ENCODE measurements at places on chromosomes 5 and 9.
A peak's percentile ranks its signal among the peaks of the same experiment; 100 is the strongest.

GRCh38 chr5:38555354-38556087 lies 925 bp downstream of the LIFR start:
- no peak for DNase-seq

DNA sequence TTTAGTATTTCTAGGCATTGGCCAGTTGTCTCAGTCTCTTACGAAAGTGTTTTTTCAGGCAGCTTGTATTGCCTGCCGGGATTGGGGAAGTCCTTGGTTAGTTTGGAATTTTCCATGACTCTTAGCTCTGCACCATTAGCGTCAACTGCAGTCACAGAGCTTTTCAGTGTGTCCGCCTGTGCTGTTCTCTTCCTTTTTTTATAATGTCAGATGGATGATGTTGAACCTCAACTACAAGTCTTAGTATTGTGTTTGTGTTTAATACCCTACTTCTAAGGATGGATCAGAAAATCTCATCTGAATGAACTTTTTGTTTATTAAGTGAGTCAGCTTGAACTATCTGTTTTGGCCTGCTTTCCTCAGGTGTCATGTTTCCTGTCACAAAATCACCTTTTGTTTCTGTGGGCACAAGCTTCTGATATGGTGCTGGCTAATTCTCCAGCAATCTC lies 33.1 kb downstream of the ATP6V0E1 start:
- peak; percentile 62 for DNase-seq

DNA sequence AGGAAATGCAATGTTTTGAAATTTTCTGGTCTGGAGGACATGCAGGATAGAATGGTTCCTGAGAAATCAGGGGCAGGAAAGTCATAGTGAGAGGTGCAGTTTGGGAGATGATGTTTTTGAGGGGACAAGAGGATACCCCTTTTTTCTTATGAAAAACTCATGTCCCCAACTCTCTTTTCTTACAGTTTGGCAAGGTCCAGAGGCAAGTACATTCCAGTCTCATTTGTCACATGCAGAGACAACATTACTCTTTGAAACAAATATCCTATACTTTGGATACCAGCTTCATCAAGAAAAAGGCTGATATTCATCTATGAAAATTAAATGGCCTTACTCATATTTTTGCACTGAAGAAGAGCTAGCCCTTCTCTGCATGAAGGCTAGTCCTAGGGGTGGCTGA lies 48.2 kb downstream of the EQTN start:
- no peak for DNase-seq

GRCh38 chr5:138824924-138825863 lies 49.9 kb downstream of the LRRTM2 start:
- DNase-seq, result no peak

- no peak for DNase-seq
Measured at GRCh38 chr5:16461026-16461425, 4.6 kb downstream of the ZNF622 start.

- DNase-seq, result no peak
Measured at GRCh38 chr9:109094268-109094667, 25.5 kb downstream of the TMEM245 start.

DNA sequence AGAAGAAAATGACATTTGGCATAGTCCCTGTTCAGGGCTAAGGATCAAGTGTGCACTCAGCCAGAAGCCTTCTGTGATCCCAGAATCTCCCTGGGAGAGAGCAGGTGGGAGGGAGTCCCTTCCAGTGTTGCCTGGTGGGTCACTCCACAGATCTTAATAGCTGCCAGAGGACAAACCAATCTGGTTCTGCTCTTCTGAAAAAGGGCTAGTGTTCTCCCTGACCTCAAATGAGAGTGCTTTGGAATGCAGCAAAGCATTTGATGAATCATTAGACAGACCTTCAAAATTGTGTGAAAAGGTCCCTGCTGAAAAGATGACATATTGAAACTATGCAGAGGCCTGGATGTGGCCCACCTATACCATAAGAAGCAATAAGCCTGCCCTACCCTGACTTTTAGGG lies 339.7 kb downstream of the TMEM232 start:
- DNase-seq, result no peak

- no peak for DNase-seq
Measured at GRCh38 chr5:139422307-139422893, 16.9 kb downstream of the DNAJC18 start.

- DNase-seq, result no peak
Measured at GRCh38 chr9:266228-266627, 51.6 kb downstream of the DOCK8 start.

- no peak for DNase-seq
Measured at GRCh38 chr5:54772684-54773083, 212.7 kb downstream of the ESM1 start.

DNA sequence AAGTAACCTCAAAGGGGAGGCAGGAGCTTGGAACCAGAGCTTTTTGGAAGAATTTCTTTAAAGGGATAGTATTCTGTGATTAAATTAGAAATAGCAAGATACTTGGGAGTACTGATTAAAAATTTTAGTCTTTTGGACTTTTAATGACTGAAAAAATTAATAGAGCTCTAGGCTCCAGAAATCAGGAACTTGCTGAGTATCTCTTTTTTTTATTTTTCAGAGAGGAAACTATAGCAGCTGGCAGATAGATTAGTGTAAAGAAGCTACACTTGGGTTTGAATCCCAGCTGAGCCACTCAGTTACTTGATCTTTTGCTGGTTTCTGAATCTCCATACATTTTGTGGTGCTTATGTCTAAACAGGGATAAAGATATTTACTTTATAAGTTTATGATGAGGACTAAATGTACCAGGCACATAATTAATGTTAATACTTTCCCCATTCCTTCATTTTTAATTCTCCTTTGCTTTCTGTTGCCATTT lies 94.2 kb upstream of the TNC start:
- DNase-seq, result no peak

GRCh38 chr9:94903961-94904421 lies 177.5 kb downstream of the AOPEP start:
- no peak for DNase-seq

DNA sequence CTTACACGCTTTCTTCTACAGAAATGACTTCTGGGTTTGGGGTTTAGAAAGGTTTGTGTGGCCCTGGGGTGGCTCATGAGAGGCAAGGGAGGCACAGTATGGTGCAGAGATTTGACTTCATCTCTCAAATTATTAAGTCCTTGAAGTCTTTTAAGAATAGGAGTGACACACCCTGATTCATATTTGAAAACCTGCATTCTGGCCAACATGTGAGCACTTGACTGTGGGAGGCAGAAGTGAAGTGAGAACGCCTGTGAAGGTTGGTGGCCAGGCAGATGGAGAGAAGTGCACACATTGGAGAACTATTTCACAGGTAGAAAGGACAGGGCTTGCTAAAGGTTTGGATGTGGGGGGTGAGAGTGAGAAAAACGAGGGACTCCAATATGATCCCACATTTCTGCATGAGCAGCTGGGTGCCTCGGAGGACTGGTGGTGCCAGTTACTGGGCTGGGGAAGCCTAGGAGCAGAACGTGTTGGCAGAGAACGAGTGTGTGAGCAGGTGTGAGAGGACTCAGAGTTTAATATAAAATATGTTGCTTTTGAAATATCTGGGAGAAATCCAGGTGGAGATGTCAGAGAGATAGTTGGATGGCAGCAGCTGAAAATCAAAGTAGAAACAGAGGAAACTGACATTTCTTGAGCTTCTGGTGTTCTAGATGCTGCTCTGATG lies 240.0 kb upstream of the ADAMTSL1 start:
- no peak for DNase-seq

GRCh38 chr5:542319-543311 lies 18.4 kb upstream of the SLC9A3 start:
- DNase-seq, result no peak

- DNase-seq, result peak; percentile 64
Measured at GRCh38 chr5:1476181-1476966, 31.1 kb upstream of the SLC6A3 start.

DNA sequence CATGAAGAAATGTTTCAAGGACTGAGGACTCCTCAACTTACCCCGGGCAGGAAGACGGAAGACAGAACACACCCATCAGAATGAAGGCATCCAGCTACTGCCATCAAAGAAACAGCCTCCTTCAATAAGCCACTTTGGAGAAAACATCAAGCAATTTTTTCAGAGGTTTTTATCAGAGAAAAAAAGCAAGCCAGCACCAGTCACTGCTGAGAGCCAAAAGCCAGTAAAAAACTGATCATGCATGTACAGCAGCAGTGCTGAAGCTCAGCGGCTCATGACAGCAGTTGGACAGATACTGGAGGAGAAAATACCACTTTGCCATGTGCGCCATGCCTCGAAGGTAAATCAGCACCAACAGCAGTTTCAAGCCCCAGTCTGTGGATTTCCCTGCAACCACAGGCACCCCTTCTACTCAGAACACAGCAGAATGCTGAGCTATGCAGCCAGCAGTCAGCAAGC lies 10.1 kb upstream of the ZNF484 start:
- no peak for DNase-seq

- no peak for DNase-seq
Measured at GRCh38 chr9:131887680-131888079, 147.8 kb upstream of the RAPGEF1 start.

- peak; percentile 48 for DNase-seq
Measured at GRCh38 chr9:89361816-89362646, 43.7 kb downstream of the SECISBP2 start.

DNA sequence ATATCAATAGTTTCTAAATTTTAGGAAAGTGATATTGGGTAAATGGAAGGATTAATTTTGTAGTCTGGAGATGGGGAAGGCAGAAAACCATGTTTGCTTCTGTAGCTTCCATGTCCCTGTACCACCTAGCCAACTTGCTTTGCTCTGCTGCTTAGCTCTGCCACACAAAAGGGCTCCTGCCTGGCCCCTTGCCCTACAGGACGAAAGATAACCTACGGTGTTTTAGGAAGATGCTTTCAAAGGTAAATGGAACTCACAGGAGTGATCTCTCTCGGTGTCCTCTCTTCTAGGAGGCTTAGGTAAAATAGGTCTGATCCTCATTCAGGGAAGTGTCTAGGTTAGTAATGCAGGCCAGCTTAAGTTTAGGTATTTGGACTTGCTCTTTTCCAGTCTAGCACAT lies 37.8 kb upstream of the DMXL1 start:
- no peak for DNase-seq

DNA sequence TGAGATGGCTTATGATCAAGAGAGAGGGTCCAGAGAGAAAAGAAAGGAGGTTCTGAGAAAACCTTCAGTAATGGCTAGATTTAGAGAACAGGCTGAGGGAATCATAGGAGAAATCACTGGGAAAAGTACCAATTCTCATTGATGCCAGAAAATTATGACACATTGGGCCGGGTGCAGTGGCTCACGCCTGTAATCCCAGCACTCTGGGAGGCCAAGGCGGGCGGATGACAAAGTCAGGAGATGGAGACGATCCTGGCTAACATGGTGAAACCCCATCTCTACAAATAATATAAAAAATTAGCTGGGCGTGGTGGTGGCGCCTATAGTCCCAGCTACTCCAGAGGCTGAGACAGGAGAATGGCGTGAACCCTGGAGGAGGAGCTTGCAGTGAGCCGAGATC lies 29.5 kb upstream of the PLIN2 start:
- DNase-seq, result no peak

DNA sequence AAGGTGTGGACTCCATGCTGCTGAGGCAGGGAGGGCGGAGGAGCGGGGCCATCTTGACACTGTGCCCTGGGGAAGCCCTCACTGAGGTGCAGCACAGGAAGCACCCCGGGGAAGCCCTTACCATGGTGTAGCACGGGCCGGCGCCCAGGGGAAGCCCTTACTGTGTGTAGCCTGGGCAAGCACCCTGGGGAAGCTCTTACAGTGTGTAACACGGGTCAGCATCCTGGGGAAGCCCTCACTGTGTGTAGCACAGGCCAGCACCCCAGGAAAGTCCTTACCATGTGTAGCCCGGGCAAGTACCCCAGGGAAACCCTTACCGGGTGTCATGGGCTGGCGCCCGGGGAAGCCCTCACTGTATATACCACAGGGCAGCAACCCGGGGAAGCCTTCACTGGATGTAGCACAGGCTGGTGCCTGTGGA lies 62.6 kb upstream of the ZNF354B start:
- no peak for DNase-seq

GRCh38 chr9:761176-761792 lies 80.2 kb upstream of the DMRT1 start:
- DNase-seq, result no peak

DNA sequence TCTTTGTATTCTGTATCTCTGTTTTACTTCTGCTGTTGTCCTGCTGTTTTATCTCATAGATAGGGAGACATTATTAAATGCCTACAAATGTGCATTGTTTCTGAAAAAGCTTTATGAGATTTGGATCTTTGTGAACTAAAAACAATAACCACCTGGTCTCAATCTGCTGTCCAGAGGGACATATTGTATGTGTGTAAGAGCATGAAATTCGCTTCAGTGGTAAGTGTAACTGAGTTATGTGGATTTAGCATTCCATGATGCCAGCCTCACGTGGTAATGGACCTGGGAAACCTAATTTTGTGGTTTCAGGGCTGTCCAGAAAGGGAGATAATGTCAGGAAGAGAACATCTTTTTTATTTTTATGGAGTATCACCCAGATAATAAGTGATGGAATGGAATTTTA lies 119.3 kb downstream of the GDNF start:
- DNase-seq, result no peak

DNA sequence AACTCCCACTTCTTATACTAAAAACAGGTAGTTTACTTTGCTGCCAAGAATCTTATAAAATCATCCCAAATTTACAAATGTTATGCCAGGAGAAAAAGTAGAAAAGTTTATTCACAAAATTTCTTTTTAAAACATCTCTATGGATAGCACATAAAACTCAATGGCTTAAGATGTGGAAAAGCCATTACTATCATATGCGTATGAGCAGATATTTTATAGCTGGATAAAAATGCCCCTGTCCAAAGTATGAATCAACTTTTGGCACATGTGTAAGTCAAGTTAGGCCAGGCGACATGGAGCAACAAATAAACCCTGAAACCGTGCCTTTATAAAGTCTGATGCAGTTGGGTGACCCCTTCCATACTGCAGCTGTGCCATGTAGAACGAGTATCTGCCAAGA lies 38.6 kb upstream of the FBP1 start:
- no peak for DNase-seq

GRCh38 chr9:37976714-37977477 lies 73.0 kb upstream of the SLC25A51 start:
- no peak for DNase-seq

DNA sequence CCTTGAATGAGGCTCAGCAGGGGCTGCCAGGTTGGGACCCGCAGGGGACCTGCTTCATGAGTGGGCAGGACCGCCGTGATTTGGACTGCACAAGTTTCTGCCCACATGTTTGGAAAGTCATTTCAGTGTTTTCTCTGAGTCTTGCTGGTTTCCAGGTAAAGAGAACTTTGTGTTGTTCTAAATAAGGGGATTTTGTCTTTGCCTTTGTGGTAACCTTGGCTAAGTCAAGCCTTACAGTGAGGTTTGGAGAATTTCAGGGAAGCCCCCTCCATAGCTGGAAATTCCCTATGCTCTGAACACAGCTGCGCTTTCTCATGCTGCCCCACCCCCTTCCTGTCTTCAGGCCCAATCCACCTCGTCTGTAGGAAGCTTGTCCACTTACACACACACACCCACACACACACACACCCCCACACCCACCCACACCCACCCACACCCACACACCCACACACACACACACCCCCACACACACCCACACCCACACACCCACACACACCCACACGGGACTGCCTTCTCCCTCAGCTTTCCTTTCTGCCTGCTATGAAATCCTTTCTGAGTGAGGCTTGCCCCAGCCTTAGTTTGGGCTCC lies 270.1 kb downstream of the HSPA4 start:
- DNase-seq, result no peak
